ENCODE measurements at places on chromosomes 1 and 21. TPM values are rescaled to one million over a fixed set of nuclear protein-coding genes. Genes with fewer than 3 reads are reported as not detected.

- no peak for DNase-seq
These were observed 70.3 kb downstream of the GALNT2 start for GRCh38 chr1:230137337-230137815.

DNA sequence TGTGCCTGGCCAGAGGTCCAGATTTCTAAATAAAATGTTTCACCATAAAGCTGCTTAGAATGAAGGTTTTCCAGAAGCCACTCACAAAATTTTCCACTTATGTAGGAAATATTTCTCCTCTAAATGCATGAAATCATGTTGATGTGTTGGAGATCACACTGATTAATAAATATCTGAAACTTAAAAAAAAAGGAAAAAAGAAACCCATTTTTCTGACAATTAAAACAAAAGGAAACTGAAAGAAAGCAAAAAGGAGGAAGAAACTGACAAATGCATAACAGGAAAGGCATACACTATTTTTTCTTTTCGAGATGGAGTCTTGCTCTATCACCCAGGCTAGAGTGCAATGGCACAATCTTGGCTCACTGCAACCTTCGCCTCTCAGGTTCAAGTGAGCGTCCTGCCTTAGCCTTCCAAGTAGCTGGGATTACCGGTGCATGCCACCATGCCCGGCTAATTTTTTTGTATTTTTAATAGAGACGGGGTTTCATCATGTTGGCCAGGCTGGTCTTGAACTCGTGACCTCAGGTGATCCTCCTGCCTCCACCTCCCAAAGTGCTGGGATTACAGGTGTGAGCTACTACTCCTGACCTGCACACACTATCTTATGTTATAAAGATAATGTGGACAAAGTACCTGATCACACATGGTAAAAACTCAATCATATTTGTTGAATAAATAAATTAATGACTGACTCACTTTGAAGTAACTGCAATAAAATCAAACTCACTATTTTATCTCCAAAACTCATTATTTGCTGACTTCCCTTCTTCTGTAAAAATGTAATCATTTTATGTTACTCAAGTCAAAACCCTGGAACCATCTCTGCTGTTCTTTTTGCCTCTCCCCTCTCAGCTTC is 149.8 kb upstream of the NR5A2 start:
- DNase-seq = no peak

DNA sequence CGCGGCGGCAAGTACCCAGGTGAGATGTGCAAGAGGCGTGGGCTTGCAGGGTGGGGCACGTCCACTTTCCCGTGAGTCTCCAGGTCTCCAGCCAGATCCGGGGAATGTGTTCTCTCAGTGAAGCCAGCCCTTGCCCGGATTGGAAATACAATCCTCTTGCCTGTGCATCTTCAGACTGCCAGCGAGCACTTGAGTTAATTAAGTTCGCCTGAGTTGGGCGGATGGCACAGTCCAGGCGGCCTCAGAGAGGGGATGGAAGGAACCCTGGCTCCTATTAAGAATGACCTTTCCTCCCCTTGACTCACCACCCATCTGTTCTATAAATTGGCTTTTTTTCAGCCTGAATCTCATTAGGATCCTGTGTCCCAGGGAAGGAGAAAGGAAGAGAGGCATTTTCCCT is 33.3 kb upstream of the CNTN2 start:
- DNase-seq = no peak

- no peak for DNase-seq
These were observed 60.8 kb downstream of the BCAR3 start for GRCh38 chr1:93620841-93621210.

GRCh38 chr1:199163267-199163666 is 524.4 kb downstream of the PTPRC start:
- no peak for DNase-seq

DNA sequence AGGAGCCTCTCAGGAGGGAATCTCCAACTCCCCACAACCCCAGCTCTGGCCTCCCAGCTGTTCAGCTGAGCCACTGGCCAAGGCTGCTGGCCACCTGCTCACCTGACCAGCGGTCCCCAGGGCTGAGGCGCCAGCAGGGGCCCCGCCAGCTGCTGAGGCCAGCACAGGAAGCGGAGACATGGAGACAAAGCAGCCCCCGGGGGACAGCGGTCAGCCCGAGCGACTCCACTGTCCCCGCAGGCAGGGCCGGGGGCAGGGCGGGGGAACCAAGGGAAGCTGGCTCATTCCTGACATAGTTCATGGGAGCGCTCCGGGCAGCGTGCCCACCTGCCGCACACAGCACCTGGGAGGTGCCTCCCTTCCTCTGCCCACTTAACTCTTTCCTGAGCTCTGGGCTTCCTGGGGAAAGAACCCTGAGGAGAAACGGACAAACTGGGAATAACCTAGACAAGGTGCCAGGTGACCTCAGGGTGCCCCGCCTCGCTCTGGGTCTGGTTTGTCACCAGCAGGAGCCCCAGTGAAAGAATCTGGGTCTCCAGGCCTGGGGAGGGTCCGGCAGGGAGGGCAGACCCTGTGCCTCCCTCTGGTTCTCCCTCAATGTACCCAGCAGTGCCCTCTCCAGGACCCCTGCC is 10.7 kb downstream of the EPHA2 start:
- DNase-seq = no peak

The E2F2 gene
- total RNA-seq = 2.2 TPM

- no peak for DNase-seq
These were observed 21.4 kb downstream of the NUAK2 start for GRCh38 chr1:205300149-205300548.

DNA sequence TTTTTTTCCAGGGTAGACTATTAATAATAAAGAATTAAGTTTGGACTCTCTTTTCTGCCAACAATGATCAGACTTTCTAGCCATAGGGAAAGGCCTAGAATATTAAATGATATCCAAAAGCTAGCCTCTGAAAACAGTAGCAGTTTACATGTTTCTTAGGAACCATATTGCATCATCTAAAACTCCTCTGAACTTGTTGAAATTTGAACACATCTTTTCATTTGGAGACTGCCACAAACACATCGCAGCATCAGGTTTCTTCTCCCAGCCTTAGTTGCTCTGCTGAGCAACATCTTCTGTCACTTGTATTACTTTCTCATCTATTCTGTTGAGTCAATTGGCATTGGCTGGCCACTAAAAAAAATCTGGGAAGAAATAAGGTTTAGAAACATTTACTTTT is 63.2 kb upstream of the GNG4 start:
- DNase-seq = peak; percentile 42

- no peak for DNase-seq
These were observed 3.6 kb downstream of the ABCA4 start for GRCh38 chr1:94117259-94117851.

The TFF2 gene
- not detected for total RNA-seq

DNA sequence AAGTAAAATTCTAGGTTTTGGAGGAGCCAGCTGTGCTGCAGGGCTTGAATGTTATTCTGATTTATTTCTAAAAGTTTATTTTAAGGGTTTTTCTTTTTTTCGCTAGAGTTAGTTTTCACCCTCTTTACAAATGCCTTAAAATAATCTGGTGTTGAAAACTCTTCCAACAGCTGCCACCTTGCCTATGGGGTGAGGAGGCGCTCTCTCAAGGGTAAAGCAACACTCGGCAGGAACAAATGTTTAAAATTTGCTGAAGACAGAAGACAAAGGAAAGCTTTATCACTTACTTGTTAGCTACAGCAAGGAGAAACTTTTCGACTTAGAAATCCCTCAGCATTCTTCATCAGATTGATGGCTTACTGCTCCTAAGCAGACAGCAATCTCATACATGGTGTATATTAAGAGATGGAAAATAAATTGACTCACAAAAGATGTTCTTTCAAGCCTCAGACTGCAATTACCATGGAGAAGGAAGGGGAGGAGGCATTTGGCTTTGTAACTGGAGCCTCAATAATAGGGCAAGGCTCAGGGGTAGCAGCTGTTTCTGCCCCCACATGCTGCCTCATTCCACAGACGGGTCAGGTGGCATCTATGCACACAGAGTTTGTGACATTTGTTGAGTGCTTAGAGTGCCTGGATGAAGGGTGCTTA is 79.8 kb upstream of the RALGPS2 start:
- DNase-seq = no peak

DNA sequence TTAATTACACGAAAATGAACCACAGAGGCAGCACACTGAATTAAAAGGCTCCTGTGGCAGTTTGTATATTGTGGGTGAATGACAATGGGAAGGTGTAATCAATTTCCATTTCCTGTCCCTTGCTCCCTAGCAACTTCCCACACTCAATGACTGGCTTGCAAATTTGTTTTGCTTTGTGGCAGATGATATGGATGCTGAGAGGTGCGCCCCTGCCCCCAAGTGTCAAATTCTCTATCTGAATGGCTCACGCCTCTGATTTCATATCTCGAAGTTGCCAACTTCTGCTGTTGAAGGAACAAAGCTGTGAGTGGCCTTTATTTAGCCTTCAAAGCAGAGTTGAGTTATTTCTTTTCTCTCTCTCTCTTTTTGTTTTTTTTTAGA is 86.0 kb downstream of the FOXD2 start:
- DNase-seq = no peak

DNA sequence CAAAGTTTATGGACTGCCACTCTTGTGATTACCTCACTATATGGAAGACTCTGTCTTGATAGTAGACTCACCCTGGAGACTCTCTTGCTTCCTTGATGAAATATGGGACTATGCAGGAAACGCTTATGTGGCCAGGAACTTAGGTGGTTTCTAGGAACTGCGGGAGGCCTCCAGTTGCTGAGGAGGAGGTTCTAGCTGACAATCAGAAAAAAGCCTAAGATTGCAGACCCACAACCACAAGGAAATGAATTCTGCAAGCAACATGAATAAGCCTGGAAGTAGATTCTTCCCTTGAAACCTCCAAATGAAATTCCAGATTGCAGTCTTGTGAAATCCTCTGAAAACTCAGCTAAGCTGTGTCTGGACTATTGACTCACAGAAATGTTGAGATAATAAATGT is 88.9 kb upstream of the COL11A1 start:
- DNase-seq = peak; percentile 60

GRCh38 chr1:199786695-199787094 is 240.8 kb upstream of the NR5A2 start:
- DNase-seq = no peak

DNA sequence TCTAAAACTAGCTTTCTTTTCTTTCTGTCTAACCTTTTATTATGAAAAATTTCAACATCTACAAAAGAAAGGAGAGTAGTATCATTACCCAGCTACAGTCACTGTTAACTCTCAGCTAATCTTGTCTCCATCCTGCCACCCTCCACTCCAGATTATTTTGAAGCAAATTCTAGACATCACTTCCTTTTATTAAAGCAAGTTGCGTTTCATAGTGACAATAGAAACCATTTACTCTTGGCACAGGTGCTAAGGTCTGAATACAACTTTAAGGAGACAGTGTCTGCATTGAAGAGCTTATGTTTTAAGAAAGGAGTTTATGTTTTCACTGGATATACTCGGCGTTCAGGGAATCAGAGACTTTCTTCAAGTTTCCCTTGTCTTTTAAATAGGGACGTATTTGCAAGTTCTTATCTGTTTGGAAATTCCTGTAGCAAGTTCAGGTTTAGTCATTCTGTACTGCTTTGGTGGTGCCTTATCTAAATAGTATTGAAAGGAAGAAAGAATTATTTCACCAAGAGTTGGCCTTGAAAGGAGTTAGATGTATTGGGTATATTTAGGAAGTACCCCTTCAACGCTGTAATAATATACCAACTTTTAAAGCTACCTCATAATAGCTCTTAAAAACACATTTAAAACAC is 42.7 kb downstream of the ITSN1 start:
- DNase-seq = no peak

The TMCC2 gene
- 3.2 TPM for total RNA-seq

DNA sequence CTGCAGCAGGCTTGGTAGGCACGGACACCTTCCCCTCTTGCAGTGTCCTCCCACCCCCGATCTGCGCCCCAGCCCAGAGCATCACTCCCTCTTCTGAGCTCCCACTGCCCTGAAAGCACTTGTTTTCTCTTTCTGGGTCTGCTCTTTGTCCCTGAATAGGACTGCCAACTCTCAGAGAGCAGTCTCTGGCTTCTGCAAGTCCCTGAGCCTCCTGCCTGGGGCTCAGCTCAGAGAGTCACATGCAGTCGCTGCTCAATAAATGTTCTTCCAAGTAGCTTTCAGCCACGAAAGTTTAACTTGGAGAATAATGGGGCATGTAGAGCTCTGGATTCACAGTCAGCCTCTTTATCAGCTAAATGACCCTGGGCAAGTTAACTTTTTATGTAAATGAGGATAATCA is 205.6 kb downstream of the HIVEP3 start:
- no peak for DNase-seq

The LYST gene
- total RNA-seq = 88.9 TPM

- DNase-seq = no peak
These were observed 83.5 kb downstream of the DENND1B start for GRCh38 chr1:197691816-197692215.

DNA sequence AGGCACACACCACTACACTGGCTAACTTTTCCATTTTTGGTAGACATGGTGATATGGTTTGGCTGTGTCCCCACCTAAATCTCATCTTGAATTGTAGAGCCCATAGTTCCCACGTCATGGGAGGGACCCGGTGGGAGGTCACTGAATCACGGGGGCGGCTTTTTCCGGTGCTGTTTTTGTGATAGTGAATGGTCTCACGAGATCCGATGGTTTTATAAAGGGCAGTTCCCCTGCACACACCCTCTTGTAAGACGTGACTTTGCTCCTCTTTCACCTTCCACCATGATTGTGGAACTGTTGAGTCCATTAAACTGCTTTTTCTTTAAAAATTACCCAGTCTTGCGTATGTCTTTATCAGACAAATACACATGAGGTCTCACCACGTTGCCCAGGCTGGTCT is 1.3 kb upstream of the FTCD start:
- DNase-seq = no peak

The S100A9 gene
- total RNA-seq = not detected

DNA sequence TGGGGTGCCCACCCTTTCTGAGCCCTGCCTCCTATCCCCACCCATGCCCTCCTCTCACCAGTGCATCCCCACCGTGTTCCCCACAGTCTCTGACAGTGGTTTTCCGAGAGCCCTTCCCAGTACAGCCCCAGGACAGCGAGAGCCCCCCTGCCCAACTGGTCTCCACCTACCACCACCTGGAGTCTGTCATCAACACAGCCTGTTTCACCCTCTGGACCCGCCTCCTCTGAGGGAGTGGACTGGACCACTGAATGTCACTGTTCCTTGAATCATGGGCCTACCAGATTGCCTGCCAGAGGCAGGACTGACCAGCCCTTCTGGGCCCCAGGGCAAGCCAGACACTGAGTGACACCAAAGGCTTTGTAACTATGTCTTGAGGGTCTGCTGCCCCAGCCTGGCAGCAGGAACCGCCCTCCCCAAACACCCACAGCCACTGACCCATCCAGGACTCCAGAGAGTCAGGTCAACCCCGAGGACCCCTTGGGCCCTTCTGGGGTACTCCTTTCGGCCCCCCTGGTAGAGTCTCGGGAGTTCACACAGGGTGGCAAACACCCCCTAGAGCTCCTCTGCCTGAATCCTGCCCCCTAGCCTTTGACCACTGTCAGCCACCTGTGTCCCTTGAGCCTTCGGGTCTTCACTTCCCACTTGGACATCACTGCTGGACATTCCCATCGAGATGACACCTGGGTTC is 3.3 kb downstream of the HYI start:
- no peak for DNase-seq

DNA sequence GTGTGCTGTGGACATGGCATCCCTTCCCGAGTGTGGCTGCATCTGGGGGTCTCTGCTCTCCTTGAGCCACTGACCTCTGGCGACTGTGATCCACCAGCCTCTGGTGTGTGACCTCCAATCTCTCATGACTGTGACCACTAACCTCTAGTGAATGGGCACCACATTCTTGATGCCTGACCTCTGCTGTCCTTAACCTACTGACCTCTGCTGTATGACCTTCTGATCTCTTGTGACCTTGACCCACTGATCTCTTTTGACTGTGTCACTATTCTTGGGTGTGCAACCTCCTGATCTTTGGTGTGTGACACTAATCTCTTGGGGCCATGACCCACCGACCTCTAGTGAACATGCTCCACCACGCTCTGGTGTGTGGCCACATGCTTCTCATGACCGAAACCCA is 45.8 kb upstream of the KDM4A start:
- no peak for DNase-seq

The MPL gene
- not detected for total RNA-seq
